ENCODE measurements at places on chromosomes 4 and X.

DNA sequence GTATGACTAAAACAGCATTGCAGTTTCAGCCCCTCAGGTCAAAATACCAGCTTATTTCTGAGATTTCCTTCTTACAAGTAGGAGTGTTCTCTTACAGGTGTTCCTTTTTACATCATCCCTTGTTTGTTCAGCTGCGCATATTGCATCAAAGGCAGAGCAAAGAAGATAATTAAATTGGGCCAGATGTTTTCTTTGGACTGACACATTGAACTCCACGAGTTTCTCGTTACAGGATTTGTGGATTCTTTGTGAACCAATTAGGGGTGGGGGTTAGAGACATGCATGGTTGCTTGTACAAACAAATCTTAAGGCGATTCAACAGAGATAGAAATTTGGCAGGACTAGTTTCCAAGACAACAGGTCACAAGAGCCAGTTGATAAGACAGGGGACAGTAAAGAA lies 95.7 kb downstream of the SPANXN4 start:
- DNase-seq: no peak

DNA sequence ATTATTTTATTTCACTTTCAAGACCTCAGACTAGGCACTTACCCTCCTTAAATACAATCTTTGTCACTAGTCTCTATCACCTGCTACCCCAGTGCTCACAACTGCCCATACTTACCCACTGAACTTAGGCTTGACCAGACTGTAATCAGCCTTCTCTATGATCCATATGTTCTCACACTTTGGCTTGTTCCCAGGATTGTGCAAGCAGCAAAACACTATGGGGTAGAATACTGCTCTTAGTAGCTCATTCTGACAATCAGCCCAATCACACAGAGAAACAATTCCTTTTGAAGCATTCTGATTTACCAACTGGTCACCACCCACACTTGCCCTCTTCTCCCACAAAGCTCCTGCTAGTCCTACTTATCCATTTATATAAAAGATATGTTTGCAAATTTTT lies 878.3 kb downstream of the FSTL5 start:
- no peak for DNase-seq

DNA sequence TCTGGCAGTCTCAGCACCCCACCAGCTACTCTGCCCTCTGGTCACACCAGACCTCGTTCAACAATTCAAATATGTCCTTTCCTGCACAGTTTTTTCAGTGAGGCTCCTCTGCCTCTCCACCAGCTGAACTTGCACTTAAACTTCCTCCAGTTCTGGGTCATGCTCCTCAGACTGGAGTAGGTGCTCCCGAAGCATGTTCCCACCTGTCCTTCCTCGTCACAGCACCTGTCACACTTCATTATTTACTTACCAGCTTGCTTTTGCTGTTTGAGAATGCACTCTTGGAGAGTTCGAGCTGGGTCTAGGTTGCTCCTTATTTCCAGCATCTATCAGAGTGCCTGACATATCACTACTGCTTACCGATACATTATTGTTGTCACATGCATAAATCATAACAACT lies 144.8 kb upstream of the TTC29 start:
- no peak for DNase-seq

DNA sequence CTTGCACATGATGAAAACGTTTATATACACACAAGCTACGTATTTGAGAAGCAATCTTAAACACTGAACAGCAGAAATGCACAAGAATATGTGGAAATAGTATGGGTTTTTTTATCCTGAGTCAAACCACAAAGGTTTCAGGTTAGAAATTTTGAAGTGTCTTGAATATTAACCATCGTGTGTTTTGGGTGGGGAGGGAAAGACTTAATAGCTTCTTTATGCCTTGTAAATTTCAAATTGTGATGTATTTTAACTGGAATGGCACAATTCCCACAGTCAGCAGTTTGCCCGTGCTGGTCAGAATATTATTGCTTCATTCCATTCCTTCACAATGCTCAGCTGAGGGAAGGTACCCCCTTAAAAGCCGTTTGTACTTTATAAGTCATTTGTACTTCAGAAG lies 67.4 kb upstream of the WDR1 start:
- no peak for DNase-seq

DNA sequence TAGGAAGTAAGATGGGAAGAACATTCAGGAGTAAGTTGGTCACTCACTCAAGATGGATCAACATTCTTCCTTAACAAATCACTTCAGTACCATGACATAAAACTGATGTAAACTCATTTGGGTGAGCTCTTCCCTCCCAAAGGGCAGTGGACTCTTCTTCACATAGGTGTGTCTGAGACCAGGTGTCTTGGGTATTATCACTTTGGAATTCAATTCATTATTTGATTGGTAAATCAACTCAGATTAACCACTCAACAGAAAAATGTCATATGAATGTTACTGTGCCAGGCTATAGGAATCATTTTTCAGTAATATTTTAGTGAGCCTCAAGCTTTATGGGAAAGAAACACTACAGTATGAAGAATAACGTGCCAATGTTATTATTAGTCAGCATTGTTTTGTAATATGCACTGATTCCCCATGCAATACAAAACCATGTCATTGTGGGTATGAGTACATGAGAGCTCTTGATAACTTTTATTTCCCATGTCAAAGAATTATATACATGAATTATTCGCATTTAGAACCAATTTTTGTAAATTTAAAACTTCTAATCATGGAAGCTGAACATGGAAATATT lies 58.6 kb upstream of the ETNPPL start:
- DNase-seq: no peak

- no peak for DNase-seq
Observed at GRCh38 chr4:100302061-100303026, 112.1 kb upstream of the DDIT4L start.

All from hindlimb muscle (tissue), 1 donor.